ENCODE measurements at places on chromosomes 13 and 19.

DNA sequence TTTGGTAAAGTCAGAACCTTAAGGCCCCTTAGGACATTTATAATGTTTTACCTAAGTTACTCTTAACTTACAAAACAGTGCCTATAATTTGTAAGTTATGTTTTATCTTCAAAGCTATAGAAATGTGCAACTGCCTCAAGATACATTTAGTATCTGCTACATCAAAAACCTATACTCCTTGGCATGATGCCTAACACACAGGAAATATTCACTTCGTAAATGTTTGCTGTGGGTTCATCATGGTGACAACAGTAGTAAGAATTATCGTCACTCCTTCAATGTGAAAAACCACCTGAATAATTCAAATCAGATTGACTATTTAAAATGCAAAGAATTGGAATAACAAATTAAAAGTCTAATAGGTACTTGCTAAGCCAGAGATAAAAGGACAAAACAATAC, 184.1 kb downstream of the DIAPH3 start:
- no peak for DNase-seq

- no peak for DNase-seq
Measured at GRCh38 chr19:33740811-33741396, 55.8 kb upstream of the KCTD15 start.

DNA sequence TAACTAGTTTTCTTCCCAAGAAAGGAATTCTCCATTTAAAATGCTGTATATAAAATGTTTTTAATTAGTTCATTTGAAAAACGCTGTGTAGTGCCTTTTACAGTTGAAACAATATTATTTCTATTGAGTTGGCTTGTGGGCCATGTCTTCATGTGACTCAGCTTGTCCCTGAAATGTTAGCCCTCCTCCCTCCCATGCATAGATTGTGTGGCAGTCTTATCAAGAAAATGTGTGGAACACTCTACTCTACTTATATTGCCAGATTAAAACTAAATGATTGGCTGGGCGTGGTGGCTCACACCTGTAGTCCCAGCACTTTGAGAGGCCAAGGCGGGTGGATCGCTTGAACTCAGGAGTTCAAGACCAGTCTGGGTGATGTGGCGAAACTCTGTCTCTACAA, 33.4 kb downstream of the TFDP1 start:
- DNase-seq = no peak

GRCh38 chr13:78689011-78689410, 30.1 kb upstream of the OBI1 start:
- DNase-seq = no peak

GRCh38 chr13:30466358-30466714, 600 bp upstream of the HMGB1 start:
- DNase-seq = no peak

DNA sequence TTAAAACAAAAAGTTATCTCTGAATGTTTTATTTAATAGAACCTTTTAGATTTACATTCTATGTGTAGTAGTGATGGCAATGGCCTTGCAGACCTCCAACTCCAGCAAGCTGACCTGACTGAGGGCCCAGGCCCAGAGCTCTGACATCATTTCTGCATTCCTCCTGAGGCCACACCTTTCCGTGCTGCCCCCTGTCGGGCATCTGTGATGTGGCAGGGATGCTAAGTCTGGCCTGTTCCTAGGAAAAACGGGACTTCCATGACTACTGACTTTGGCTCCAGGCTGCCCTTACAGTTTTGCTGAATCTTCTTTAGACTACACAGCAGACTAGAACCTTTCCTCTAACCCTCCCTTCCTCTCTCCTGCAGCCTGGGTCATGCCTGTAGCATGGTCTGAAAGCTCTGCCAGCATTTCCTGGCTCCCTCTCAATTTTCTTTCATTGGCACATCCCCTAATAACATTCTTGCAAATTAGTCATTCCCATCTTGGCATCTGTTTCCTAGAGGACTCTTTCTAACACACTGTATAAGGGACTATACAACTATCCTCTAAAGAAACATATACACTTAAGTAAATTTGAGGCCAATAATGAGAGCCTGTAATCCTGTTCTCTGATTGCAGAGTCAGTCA, 249.1 kb downstream of the GPC5 start:
- DNase-seq = no peak

- no peak for DNase-seq
Measured at GRCh38 chr13:110312339-110313031, 5.4 kb downstream of the COL4A2 start.

GRCh38 chr19:43462785-43463380, 2.5 kb downstream of the LYPD3 start:
- DNase-seq = no peak

- DNase-seq = no peak
Measured at GRCh38 chr19:19134687-19135158, 3.6 kb downstream of the TMEM161A start.

- no peak for DNase-seq
Measured at GRCh38 chr13:60922576-60923231, 492.9 kb downstream of the PCDH20 start.

DNA sequence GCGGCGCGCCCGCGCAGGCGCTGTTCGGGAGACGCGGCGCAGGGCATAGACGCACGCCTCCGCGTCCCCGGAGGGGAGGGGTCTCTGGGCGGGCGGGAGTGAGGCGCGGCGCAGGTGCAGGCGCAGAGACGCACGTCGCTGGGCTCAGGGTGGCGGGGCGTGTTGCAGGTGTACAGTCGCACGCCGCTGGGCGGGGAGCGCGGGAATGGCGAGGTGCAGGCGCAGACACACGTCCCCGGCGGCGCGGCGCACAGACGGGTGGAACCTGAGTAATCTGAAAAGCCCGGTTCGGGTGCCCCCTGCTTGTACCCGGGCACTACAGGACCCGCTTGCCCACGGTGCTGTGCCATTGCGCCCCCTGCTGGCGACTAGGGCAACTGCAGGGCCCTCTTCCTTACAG, 44.7 kb downstream of the PLPP2 start:
- no peak for DNase-seq

- no peak for DNase-seq
Measured at GRCh38 chr13:86792153-86792651, 879.0 kb upstream of the SLITRK5 start.

GRCh38 chr19:13165162-13165997, 15.2 kb downstream of the IER2 start:
- no peak for DNase-seq

DNA sequence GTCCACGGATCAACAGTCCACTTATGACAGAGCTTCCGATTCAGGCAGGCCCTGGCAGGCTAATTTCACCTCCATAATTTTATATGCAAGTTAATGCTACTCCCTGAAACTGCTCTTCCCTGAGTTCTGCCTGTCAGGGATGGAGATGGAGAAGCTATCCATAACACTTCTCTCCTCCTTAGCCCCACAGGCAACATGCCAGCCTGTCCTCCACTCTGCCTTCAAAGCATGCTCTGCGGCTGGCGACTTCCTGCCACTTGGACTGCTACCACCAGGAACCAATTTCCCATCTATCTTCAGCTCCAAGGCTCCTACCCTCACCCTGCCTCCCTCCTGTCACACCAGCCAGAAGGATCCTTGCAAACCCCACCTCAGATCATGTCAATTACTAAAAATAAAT, 35.4 kb downstream of the GSX1 start:
- no peak for DNase-seq

GRCh38 chr13:48505597-48506091, 27.2 kb downstream of the RCBTB2 start:
- DNase-seq = no peak

DNA sequence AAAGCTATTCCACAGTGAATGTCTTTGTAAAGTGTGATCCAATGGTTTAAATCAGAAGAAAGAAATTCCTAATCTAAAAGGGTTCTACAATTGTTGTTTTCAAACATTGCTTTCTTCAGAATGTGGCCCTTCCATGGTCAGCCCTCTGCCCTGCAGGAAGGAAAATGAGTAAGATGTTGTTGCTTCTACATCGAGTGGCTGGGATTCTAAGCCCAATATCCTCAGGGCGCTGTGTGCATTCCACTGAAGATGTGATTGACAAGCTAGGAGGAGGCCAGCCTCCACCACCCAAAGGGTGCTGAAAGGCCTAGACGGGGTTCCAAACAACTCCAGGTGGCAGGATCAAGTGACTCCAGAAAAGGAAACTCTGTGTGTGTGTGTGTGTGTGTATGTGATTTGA, 316.9 kb upstream of the TSHZ3 start:
- DNase-seq = no peak

GRCh38 chr19:5690955-5691821, 1.1 kb downstream of the RPL36 start:
- no peak for DNase-seq

DNA sequence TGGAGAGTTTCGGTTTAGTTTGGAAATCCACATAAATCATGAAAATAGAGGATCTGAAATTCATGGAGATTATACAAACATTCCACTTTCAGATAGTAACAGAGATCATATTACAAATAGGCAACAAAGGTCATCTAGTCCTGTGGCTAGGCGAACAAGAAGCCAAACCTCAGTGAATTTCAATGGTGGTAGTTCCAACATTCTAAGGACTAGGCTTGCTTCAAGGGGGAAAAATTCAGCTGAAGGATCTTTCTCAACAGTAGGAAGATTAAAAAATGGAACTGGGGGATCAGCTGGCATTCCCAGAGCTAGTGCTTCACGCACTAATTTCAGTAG, 47.0 kb downstream of the FOXO1 start:
- DNase-seq = no peak

DNA sequence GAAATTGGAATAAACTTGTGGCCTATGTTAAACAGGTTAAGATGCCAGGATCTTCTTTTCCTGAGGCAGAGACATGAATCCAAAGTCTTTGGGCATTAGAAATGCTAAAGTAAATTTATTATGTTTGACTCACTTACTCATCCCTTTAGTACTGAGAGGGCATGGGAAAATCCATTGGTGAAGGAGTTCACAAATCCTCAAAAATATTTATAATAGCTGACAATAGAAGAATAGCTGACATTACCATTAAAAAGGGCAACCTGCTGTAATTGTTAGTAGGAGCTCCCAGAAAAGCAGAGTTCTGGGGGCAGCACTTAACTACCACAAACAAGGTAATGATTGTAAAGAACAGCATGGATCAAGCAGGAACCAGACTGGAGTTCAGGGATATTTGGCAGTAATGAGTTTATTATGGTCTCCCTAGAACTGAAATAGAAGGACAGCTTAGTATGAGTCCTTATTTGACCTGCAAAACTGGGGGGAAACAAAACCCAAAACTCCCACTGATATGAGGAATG, 285.8 kb upstream of the KLHL1 start:
- no peak for DNase-seq

- no peak for DNase-seq
Measured at GRCh38 chr13:36848199-36848982, 29.4 kb downstream of the RFXAP start.

- DNase-seq = no peak
Measured at GRCh38 chr13:98923641-98924397, 54.0 kb downstream of the DOCK9 start.

DNA sequence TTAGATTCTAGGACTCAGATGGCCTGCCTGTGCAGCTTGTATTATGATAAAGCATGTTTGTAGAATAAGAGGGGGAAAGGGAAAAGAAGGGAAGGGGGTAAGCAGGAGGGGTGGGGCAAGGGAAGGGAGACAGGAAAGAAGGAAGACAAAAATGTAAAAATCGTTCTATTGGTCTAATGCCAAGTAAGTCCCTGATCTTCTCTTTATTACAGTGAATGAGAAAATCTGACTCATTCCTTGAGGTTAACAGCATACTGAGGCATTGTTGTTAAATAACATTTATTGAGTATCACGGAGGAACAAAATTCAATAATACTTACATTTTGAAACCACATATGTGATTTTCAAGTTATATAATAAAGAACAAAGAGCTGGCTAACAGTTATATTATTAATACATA, 1534.7 kb downstream of the OLFM4 start:
- DNase-seq = no peak

- DNase-seq = no peak
Measured at GRCh38 chr13:53064731-53065130, 36.1 kb downstream of the OLFM4 start.

- DNase-seq = no peak
Measured at GRCh38 chr13:42539670-42540069, 34.3 kb upstream of the TNFSF11 start.

DNA sequence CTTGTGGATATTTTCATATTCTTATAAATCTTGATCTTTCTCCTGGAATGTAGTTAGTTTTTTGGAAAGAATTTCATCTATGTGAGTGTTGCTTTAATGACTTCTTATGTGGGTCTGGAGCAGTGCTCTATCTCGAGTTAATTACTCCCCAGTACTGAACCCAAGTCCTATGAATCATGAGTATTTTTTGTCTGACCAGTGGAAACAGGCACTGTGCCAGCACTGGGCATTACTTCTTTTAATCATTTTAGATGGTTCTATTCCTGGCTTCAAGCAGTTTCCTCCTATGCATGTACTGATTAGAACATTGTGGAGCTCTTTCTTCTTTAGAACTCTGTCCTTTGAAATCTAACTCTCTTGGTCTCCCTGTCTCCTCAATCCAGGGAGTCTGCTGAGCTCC, 466.3 kb downstream of the PCDH17 start:
- DNase-seq = no peak

- no peak for DNase-seq
Measured at GRCh38 chr19:15837221-15837731, 21.8 kb upstream of the OR10H1 start.

GRCh38 chr13:43128504-43128961, 105.1 kb downstream of the DNAJC15 start:
- no peak for DNase-seq

GRCh38 chr13:77508959-77509620, 26.4 kb upstream of the SCEL start:
- no peak for DNase-seq
